ENCODE measurements at places on chromosomes 1 and 21.

DNA sequence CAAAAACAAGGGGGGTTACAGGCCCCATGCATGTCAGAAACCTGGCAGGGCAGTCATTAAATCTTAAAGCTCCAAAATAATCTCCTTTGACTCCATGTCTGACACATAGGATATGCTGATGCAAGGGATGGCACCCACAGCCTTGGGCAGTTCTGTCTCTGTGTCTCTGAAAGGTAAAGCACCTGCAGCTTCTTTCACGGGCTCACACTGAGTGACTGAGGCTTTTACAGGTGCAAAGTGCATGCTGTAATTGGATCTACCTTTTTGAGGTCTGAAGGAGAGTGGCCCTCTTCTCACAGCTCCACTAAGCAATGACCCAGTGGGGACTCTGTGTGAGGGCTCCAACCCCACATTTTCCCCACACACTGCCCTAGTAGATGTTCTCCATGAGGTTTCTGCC, 1309.0 kb upstream of the B3GALT2 start:
- no peak for DNase-seq

GRCh38 chr21:45256021-45256911, 31.4 kb downstream of the POFUT2 start:
- no peak for DNase-seq

GRCh38 chr1:203993256-203993655, 79.7 kb upstream of the SOX13 start:
- no peak for DNase-seq

- DNase-seq = peak; percentile 58
Measured at GRCh38 chr1:222769971-222770620, 33.1 kb downstream of the FAM177B start.

GRCh38 chr1:52122384-52122783, 19.5 kb upstream of the ZFYVE9 start:
- DNase-seq = no peak

GRCh38 chr1:228392111-228392936, 14.3 kb downstream of the TRIM11 start:
- no peak for DNase-seq

GRCh38 chr1:172561252-172561651, 28.3 kb downstream of the SUCO start:
- DNase-seq = peak; percentile 98

- peak; percentile 30 for DNase-seq
Measured at GRCh38 chr1:197619008-197619640, 156.2 kb downstream of the DENND1B start.

DNA sequence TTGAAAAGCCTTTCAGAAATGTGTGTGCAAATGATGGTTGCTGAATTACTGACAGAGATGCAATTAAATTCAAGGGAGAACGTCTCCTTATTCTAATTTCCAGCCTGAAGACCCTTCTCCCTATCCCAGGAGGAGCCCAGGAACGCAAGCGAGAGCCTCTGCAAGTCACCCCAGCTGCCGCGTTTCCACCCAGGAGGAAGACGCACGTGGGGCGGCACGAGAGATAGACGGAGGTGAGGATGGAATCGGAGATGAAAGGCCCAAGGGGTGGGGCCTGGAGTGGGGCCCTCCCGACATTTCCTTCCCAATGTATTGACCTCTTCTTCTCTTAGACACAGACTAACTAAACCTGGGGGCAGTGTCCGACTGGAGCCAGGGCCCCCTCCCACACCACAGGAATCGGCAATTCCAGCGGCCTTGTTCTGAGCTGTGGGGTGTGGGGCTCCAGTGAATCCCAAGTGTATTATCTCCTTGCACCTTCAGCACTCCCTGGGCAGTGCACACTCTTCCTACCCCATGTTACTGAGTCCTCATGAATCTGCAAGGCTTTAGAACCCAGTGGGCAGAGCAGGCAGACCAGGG, 322.5 kb downstream of the AJAP1 start:
- DNase-seq = no peak

DNA sequence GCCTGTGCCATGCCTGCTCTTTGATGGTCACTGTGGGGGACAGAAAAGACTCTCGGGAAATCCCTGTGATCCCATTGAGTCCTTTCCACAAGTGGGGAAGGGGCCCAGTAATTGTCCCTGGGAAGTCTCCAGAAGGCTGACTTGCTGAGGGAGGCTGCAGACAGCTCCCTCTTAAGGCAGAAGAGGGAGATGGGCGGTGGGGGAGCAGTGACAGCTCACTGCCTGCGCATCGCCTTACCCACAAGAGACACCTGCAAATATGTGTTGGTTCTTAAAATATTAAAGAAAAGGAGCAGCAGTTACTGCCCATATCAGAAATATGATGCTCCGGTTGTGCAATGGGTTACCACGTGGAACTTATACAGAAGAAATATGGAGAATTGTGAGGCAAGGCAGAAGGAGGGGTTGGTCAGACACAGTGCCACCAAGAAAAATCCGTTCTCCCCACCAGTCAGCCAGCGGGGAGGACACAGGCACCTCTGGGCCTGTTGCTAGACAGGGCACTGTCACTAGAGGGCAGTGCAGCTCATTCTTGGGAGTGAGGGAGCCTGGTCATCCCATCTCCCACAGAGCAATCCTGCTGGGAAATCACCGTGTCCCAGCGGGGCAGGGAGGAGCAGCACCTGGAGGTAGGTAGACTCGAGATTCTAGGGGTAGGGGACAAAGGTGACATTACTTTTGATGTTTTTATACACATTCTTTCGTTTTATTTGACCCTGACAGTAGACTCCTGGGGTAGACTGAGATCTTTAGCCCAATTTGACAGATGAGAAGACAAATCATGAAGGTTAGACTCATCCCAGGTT, 6.9 kb upstream of the CAMK1G start:
- DNase-seq = peak; percentile 98

DNA sequence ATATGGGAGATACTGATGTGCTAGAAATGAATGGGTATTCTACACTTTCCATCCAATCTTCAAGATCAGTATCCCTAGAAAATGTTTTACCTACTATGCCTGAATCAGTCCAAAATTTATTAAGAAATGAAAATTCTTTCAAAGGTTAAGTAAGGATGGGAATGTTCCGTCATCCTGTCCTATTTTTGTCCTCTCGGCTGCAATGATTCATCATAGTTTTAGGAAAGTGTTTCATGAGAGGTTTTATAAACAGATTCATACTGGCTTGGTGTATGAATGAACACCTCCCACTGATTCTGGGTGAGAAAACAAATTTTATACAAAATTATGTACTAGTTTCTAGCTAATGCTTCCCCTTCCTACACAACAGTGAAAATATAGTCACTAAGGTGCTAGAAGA, 504.6 kb upstream of the NR5A2 start:
- DNase-seq = no peak

- DNase-seq = no peak
Measured at GRCh38 chr21:10273196-10273595, 248.2 kb upstream of the TPTE start.

- DNase-seq = peak; percentile 73
Measured at GRCh38 chr1:212062832-212063438, 27.4 kb downstream of the DTL start.

DNA sequence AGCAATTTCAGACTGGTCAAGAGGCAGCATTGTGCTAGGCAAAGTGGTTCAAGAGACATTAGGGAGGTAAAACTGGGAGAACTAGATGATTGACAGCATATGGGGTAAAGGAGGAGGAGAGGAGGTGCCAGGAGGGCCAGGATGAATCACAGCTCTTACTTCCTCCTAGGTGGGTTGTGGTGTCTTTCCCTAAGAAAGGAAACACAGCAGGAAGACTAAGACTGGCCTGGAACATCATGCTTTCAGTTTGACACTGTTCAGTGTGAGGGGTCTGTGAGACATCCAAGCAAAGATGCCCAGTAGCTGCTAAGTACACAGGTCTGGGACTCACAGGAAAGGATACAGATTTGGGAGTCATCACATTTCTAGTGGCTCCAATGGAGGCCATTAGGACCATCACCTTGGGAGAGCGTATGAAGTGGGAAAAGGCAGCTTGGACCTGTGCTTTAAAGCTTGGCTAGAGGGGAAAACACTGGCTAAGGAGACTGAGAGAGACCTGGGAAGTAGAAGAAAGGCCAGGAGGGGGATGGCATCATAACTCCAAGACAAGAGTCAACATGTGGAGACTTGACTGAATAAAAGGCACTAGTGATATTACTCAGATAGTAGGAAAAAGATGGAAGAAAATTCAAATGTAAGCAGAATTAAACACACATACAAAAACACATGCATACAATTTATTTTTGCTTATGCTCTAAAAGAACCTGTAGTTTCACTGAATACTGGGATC, 17.3 kb downstream of the CD58 start:
- DNase-seq = peak; percentile 63

DNA sequence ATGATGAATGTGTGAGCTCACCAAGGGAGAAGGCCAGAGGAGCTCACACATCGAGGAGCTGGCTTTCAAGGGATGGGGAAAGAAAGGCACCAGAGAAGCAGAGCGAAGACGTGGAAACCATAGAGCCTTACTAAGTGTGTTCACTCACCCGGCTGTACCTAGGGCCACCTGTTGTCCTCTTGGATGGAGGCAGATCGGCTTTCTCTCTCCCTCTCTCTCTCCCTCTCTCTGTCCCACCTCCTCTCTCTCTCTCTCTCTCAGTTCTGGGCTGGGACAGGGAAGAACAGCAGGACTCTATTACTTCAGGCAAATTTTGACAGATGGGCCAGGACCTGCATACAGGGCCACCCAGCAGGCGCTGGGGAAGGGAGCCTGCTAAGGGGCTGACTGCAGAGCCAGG, 64.8 kb downstream of the HIVEP3 start:
- DNase-seq = no peak

DNA sequence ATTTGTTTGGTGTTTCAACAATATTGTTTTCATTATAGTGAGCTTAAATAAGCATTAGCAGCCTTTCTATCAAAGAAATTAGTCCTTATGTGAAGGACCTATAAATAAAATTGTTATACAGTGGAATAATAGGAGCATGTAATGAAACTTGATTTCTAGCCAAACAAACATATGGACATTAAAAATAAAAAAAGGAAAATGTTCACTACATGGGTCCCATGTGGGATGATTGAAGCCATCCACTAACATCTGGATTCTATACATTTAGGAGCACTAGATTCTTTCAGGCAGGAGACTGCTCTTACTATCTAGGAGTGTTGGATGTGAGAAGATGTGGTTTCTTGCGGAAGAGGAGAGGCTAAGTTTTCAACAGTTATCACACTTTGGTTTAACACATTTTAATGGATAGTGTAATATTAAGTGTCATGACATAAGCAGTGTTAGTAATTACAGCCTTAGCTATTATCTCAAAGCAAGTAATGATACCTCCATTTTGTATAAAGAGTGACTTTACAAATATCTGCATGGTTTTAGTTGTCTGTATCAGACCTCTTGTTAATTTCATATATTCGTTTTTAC, 62.3 kb downstream of the LYPLAL1 start:
- DNase-seq = no peak

DNA sequence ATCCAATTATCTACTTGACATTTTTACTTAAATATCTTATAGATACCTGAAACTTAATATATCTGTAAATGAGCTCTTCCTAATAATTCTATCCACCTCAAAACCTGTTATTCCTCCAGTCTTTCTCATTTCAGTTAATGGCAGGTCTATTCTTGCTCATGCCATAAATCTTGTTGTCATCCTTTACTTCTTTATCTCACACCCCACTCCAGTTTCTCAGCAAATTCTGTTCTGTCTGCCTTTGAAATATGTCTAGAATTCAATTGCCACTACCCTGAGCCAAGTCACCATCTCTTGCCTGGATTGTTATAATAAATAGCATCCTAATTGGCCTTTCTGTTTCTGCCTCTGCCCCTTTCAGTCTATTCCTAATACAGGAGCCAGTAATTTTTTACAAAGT, 105.8 kb downstream of the MAN1A2 start:
- DNase-seq = no peak

DNA sequence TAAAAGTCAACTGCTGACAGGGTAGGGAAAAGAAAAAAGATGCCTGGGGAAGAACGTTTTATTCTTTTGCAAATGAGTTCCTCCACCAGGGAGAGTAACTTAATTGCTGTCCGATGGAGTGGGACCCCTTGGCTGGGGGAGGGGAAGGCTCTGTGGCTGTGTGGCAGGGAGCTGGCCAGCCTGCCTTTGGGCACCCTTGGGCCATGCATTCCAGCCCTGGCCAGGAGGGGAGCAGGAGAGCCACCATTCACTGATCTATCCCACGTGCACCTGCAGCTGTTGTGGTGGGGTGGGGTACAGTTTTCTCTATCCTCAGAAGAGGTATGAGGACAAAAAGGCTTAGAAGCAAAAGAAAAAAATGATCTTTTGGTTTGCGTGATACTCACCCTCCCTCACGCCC, 116.9 kb downstream of the KCNK1 start:
- no peak for DNase-seq

DNA sequence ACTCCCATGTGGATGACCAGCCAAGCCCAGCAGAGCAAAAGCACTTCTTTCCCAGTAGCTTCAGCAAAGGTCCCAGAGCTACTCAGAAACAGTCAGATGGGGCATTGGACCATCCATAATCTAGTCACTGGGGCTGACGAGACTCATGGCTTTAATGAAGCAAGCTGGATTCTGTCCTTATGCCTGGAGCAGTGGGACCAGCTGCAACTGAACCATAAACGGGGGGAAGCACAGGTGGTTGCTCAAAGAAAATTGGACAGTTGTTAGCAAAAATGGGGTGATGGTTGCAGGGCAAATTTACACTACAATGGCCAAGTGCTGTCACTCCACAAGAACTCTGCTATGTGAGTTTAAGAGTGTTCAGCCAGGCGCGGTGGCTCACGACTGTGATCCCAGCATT, 17.4 kb upstream of the FASLG start:
- DNase-seq = no peak

DNA sequence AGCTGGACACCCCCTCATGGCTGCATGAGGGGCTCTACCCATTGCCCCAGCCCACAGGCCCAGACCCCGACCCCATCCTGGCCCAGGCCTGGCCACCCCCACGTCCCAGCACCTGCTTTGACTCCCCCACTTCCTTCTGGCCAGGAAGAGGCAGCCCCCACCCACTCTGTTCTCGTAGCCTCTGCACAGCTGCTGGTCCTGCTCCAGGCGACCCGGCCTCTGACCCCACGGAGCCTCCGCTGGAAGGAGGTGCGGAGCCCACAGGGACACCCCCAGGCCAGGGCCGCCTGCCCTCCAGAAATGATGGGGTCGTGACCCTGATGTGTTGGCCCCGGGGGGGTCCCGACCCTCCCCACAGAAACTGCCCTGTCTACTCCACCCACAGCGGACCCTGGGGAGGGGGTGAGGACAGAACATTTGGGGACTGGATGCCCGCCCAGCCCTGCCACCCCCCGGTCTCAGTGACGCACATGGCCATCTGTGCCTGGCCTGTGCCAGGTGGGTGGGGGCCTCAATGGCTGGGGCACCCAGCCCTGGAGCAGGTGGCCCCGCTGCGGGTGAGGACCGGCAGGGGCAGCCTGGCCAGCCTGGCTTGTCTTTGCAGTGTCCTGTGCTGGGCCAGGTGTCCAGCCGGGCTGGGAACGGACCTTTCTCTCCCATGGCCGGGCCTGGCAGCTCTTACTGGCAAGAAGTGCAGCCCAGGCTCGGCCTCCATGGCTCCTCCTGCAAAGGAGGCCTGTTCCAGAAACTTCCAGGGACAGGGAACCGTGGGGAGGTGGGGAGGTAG, 78.6 kb downstream of the MORN1 start:
- no peak for DNase-seq

DNA sequence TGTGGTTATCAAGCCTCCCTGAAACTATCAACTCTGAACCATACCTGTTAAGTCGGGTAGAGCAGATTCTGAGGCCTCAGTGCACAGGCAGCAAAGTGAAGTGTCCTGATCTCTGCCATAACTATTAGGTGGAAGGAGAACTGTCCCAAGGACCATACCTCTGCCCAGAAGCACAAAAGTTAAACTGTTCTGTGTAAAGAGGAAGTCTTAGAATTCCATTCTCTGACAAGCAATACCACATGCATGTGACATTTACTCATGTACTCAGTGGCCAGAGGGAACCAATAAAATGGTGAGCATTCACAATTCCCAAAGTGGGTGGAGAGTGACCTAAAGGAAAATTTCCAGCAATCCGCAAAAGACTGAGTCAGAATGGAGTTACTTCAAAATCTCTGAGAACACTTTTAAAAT, 61.0 kb downstream of the TOR3A start:
- peak; percentile 92 for DNase-seq

All from PC-3 (cell line).